ENCODE measurements at places on chromosomes 7 and 10.

DNA sequence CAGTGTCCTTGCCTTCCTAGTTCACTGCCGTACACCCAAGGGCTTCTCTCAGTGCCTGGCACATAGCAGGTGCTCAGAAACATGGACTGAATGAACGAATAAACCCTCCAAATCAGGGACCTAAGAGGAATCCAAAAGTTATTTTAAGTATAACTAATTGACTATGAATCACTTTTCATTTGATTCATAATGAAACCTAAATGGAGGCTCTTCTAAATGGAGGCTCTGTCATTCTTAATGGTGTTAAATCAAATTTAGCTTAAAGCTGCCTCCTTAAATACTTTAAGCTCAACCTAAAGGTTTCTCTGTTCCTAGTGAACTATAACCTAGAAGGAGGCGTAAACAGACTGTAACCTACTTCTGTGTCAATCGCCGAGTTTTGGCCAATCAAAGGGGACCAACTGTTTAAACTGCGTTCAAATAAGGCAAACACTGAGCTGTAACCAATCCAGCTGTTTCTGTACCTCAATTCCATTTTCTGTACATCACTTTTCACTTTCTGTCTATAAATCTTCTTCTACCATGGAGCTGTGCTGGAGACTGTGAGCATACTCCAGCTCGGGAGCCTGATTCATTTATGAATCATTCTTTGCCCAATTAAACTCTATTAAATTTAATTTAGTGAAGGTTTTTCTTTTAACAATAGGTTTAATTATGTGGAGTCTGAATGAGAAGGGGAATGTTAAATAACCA is 11.0 kb downstream of the PYROXD2 start:
- DNase-seq: no peak

GRCh38 chr10:116477986-116478664 is 50.5 kb downstream of the PNLIPRP3 start:
- DNase-seq: no peak

- DNase-seq: peak; percentile 48
These were observed 57.3 kb downstream of the MAPK8 start for GRCh38 chr10:48363617-48364355.

DNA sequence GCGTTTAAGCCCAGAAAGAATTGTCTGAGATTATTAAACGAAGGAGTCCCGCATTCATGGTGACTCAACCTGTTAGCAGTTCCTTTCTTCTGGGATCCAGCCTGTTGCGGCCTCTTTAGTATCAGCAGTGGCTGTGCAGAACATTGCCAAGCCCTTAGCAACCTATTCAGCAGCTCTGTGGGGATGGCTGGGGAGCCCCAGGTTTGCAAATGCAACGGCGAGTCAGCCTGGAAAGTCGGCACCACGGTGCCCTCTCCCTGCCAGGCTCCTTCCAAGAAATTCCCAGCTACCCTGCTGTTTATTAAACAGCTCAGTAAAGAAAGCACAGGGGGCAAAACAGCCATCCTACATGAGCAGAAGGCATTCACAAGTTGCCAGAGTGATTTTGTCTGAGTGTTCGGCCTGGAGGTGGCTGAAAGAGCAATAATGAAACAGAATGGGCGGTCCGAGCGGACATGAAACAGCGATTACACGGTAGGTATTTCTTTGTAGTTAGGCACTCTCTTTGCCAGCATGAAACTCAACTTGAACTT is 198.3 kb downstream of the BAMBI start:
- no peak for DNase-seq

DNA sequence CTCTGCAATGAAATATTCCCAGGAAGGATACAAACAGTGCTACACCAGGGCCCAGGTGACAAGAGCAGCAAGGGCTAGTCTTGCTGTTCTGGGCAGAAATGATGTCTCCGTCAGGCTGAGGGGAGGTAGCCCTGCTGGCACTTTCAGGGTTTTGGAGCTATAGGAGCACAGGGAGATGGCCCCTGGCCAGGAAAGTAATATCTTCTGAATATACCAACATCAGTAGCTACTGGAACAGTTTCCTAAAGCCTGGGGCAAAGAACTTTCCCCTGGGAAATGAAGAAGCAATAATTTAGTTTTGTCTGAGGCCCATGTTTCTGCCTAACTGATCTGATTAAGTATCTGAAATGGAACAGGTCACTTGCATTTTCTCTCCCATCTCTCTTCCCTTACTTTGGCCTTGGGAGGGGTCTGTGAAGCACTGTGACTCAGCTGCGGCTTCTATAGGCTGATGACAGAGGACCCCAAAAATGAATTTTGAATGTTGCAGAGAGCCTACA is 489.1 kb upstream of the PODXL start:
- no peak for DNase-seq

All from body of pancreas (tissue), 4 donors.